MCF 10A (cell line): ENCODE measurements at places on chromosomes 4 and X.

DNA sequence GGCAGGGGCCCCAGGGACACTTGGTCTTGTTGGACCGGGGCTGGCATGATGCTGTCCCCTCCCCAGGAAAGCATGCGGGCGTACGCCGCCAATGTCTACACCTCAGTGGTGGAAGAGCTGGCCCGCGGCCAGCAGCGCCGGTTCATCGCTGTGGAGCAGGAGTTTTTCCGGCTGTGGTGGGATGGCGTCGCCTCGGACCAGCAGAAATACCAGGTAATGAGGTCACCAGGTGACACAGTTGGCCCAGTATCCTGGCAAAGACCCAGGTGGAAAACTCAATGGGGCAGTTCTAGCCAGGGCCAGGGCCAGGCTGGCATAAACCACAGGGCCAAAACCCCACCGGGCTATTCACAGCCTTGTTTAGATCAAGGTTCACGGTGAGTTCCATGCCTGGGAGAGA is 1.5 kb downstream of the MAN2B2 start:
- no peak for DNase-seq

DNA sequence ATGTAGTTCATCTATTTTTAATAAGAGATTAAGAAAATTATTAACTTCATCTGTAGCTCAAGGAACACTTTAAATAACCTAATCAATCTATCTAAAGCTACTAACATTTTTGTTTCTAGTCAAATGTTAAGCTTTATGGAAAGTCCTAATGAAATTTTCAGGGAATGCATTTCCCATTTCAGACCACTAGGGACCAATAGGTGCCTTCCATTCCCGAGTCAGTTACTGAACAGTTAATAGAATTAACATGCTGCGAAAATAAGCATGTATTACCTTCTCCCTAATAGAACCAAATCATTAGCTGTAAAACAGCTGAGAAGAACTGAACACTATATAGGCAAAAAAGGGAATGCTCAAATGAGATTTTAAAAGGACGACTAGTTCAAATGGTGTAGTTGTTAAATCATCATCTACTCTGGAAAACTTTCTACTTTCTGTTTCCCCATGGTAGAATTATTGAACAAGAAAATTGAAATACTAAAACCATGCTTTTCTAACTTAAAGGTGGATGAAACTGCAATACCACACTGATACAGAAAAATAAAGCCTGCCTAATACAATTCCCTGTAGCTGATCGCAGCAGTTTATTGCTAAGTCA is 22.5 kb downstream of the STX18 start:
- DNase-seq, result peak; percentile 48

DNA sequence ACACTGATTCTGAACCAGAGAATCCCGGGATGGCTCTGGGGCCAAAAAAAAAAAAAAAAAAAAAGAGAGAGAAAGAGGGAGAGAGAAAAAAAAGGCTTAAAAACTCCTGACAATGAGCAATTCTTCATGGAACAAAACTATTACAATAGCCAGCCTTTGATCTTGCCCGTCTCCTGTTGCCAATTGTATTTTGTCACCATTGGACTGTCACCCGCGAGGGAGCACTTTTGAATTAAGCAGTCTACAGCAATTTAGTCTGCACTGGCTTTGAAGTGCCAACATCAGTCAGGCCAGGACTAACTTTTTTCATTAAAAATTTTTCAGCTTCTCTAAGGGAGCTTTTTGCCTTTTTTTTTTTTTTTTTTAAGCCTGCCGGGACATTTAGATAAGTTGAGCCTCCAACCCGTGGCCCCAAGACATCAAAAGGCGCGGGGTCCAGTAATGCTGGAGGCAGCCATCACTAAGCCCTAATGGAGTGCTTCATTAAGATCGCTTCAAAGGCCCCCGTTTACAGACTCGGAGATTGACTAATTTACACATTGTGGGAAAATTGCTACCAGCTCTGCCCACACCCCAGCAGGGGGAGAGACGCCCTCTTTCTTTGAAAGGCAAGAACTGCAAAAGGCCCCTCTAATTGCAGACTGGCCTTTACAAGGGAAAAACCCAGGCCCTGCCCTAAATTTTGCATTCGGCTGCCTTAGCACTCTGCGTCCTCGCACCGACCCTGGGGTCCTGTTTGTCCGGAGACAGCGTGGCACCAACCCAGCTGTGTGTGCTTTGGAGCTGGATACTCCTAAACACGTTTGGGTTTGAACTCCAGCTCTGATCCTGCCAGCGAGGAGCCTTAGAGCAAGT is 98.1 kb upstream of the MSX1 start:
- no peak for DNase-seq

GRCh38 chr4:89290727-89291516 is 16.7 kb downstream of the GPRIN3 start:
- no peak for DNase-seq

- peak; percentile 46 for DNase-seq
Measured at GRCh38 chrX:128106630-128107029, 54.4 kb upstream of the ACTRT1 start.
